ENCODE measurements at places on chromosomes 5 and 9.

- peak; percentile 4 for DNase-seq
These were observed at the start of gene MSX2 for GRCh38 chr5:174724484-174725260. MSX2 (plus strand) TSS chr5:174724582; CDS start chr5:174724660, 78 bp downstream.

DNA sequence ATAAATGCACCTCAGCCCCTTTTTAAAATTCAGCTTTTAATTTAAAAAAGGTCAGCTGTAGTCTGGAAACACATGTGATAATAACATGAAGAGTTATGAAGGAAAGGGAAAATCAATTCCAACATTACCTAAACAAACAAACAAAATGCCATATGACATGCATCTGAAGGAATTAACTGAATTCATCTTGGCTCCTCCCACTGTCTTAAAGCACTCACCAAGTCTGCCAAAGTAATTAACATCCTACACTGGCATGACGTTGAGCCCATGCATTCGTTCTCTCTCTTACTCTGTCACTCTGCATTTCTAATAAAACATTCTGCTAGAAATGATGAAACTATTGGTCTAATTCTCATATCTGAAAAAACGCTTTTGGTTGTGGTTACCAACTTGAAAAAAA, 37.7 kb downstream of the TSSK1B start:
- DNase-seq: no peak

DNA sequence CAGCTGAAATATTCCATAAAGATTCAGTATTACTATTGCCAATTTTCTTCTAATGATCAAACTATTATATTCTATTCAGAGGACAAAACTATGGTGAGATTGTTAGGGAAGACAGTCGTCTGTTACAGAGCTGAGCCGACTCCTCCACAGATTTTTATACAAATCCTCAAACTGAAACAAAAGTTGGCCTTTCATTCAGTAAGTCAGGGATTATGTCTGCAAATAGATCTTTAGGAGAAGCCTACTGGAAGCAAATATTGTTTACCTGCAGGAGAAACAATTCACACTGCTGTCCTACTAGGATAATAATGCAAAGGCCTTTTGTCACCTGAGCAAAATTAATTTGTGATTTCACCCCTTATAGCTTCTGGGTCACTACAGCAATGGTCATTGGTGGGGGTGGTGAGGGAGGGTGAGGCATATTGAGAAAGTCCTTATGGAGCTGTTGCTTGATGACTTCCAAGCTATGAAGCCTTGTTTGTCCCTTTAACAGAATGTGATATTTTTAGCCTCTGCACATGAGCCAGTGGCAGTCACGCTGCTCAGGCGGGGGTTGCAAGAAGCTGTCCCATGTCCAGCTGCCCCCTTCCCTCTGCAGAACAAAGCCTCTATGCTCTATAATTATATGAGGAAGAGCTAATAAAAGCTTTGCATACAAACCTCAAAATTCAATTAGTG, 200.5 kb upstream of the KLF9 start:
- no peak for DNase-seq

DNA sequence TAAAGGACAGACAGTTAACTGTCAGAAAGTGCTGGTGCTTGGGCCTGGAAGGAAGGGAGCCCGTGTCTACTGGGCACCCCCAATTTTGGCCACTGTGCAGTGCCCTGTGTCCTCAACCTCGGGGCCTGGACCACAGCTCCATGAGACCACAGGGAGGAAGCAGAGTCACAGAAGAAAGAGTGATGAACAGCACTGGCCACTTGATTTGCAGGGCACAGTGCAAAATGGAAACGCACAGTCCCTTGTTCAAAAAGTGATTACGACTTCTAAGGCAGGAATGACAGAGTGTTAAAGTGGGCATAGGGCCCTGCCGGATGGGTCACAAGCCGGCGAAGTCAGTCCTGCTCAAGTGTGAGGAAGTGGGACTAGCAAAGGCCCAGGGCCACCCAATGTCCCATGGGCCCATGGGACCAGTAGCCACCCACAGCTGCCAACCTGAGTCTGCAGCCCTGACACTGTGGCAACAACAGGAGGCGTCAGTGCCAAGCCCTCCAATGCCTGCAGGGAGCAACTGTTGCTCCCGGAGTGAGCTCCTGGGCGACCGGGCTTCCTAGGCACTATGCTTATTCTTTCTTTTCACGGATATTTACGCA, 85.4 kb downstream of the ADAMTS2 start:
- no peak for DNase-seq

DNA sequence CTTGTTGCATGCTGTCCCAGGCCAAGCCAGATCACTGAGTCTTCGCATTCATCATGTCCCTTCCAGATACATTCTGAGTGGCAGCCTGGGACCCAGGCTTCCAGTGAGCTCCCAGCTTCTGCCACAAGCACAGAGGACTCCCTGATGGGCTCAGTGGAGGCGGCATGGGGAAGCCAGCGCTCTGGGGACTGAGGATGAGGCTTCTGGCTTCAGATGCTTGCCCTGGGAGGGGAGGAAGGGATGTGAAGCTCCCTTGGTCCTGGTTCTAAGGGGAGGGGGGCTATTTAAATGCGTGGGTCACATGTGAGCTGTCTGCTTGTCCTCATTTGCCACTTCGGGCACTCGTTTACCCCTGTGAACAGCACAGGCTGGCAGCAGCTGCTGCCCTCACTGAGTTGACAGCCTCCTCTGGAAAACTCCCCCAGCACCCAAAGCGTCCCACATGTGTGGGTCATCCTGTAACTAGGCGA, 174.0 kb downstream of the NR3C1 start:
- no peak for DNase-seq

GRCh38 chr5:3077684-3078083, 326.2 kb upstream of the IRX2 start:
- no peak for DNase-seq

DNA sequence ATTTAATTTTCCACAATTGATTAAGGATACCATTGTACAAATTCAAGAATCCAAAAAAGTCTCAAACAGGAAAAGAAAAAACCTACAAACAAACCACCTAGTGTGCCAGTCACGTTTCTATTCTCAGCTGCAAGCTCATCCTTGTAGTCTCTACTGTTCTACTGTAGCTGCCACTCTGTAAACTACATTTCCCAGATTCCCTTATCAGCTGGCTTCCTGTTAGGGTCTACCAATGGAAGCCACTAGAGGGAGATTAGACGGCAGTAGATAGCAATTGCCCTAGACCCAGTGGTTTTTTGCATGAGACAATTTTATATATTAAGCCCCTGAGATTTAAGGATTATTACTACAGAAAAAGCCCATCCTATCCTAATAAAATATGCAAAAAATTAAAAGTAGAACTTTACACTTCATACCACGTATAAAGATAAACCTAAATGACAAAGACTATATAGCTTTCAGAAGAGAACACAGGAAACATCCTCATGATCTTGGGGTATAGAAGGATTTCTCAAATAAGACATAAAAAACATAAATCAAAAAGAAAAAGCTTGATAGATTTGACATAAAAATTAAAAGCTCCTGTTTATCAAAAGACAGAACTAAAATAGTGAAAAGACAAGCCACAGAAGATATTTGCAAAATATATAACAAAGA, 37.4 kb downstream of the P4HA2 start:
- no peak for DNase-seq

DNA sequence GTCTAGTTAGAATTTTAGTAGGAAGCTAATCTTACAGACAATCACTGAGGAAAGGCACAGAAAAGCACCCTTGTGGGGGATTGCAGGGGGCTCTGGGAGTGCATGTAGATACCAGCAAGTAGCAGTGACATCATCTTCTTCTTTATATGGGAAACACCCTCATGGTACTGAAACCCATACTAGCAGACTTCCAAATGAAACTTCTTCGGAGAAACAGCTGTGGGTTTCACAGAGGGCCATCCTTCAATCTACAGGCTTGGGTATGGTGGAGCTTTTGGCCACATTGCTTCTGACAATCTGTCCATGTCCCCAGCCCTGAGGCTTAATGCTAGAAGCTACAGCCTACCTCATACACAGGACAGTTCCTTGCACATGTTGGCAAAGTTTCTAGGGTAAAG, 165.2 kb upstream of the NFIB start:
- DNase-seq: no peak

All from stimulated activated CD8-positive, alpha-beta memory T cell treated with anti-CD3 and anti-CD28 coated beads, Interleukin-15, amount 100 ng/mL, for 24 hours (primary cell).